ENCODE measurements at places on chromosomes 3 and 15.

DNA sequence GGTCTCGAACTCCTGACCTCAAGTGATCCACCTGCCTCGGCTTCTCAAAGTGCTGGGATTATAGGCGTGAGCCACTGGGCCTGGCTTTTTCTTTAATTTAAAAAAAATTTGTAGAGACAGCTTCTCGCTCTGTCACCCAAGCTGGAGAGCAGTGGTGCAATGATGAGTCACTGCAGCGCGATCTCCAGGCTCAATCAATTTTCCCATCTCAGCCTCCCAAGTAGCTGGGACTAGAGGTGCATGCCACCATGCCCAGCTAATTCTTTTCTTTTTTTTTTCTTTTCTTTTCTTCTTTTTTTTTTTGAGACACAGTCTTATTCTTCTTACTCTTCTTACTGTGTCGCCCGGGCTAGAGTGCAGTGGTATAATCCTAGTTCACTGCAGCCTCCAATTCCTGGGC is 19.8 kb downstream of the TUBGCP4 start:
- DNase-seq: no peak

- DNase-seq: no peak
These were observed 406.0 kb downstream of the ZBTB20 start for GRCh38 chr3:114741066-114741465.

- no peak for DNase-seq
These were observed 185.2 kb upstream of the IL12A start for GRCh38 chr3:159803459-159803858.

DNA sequence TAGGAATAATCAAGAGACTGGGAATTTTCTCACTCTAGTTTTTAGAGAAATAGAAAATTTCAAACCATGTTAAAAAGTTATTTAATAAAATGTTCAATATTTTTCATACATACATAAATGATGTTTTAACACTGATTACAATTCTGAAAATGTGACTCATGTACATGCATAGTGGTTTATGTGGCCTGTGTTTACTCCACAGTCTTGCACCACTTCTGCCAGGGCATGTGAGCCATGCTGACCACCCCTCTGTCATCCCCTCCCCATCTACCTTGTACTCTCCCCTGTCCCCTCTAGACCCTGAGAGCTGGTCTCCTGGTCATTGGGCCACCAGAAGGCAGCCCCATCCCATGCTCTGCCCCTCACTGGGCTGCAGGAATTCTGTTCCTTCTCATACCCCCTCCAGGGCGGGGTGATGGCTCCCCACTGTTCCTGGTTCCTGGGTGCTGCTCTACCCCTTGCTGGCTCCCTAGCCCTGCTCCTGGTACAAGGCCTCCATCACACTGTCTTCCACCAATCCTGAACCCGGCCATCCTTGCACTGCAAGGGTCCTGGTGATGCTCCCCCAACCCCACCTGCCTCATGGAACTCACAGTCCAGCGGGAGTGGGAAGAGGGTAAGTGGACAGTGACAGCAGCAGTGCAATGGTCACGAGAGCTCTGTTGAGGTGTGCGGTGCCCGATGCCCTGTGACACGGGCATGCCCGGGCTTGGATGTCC is 24.2 kb upstream of the SLC41A3 start:
- no peak for DNase-seq

DNA sequence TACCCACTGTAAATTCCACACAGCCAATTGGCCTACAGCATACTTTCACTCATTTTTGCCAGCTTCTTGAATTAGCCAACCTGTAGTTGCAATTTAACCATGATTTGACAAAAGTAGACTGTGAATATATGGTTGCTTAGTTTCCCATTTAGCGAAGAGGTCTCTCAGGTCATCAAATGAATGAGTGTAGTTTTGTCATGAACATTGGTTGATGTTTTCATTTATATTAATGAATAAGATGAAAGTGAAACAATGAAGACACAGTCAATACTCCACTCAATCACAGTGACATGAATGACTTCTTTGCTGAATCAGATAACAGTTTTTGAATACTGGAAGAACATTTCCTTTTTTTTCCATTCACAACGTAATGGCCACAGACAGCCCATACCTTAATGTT is 15.3 kb upstream of the FAM3D start:
- no peak for DNase-seq

- DNase-seq: no peak
These were observed 183.2 kb downstream of the GAP43 start for GRCh38 chr3:115806501-115806900.

DNA sequence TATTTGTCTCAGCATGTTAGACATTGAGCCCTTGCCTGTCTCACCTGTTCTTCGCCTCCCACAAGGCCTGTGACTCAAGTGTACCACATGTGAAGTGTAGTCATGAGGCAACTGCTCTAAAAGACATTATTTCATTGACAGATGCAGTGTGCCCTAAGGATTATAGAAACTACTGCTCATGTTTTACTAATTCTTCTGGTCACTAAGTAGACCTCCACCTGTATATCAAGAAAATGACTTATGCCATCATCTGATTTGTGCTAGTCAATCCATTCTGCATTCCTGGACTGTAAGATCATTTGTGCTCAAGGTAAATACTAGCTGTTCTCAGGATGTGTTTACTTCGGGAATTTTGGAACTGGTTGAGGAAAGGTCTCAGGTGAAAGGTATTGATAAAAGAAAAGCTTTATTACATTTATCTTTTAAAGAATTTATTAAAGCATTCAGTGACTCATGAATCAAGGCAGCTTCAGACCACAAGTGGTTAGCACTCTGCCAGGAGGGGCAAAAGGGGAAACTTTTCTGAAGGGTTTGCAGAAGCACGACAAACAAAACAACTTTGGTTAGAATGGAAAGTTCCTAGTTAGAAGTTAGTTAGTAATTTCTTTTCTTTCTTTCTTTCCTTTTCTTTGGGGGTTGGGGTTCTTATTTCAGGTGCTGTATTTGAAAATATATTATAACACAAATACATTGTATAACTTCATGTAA is 465.3 kb upstream of the CBLB start:
- DNase-seq: peak; percentile 57

GRCh38 chr3:152202976-152203626 is 65.6 kb upstream of the MBNL1 start:
- peak; percentile 25 for DNase-seq

GRCh38 chr15:25738171-25738965 is 124.8 kb downstream of the ATP10A start:
- no peak for DNase-seq

GRCh38 chr3:187450431-187451190 is 82.4 kb downstream of the RTP4 start:
- DNase-seq: no peak

DNA sequence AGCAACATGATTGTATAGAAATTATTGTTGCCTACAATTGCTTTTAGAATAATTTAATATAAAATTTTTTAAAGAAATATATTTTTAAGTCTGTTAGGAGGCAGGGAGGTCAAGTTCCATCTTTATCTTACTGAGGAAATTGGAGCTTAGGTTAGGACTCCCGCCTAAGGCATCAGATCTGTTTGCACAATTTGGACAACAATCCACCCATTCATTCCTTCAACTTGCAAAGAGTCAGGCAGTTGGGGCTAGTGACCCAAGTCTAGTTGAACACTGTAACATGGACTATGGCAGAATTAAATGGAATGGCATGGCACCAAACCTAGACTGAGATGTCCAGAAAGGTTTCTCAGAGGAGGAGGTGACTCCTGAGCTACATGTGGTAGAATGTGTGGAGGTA is 149.4 kb upstream of the SETMAR start:
- DNase-seq: no peak

- no peak for DNase-seq
These were observed 180.1 kb downstream of the ATG7 start for GRCh38 chr3:11452312-11452711.

GRCh38 chr3:184022323-184022722 is 4.6 kb upstream of the ABCC5 start:
- no peak for DNase-seq

DNA sequence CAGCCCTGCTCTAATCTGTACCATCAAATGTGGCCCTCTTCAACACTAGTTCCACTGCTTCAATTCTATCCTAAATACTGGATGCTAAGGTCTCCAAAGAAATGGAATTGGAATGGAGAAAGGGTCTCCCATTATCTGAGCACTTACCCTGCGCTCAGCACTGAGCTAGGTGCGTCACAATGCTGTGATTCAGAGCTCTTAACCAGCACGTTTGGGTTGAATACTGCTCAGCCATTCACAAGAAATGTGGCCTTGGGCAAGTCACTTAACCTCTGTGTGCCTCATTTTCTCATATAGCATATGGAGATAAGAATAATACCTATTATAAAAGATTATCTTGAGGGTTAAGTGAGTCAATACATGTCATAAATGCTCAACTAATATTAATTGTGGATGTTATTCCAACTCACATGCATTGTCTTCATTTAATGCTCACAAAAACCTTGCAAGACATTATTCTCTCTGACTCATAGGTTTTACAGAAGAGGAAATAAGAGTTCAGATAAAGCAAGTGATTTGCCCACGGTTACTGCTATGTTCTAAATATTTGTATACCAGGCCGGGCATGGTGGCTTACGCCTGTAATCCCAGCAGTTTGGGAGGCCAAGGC is 27.4 kb upstream of the SRGAP3 start:
- DNase-seq: no peak

DNA sequence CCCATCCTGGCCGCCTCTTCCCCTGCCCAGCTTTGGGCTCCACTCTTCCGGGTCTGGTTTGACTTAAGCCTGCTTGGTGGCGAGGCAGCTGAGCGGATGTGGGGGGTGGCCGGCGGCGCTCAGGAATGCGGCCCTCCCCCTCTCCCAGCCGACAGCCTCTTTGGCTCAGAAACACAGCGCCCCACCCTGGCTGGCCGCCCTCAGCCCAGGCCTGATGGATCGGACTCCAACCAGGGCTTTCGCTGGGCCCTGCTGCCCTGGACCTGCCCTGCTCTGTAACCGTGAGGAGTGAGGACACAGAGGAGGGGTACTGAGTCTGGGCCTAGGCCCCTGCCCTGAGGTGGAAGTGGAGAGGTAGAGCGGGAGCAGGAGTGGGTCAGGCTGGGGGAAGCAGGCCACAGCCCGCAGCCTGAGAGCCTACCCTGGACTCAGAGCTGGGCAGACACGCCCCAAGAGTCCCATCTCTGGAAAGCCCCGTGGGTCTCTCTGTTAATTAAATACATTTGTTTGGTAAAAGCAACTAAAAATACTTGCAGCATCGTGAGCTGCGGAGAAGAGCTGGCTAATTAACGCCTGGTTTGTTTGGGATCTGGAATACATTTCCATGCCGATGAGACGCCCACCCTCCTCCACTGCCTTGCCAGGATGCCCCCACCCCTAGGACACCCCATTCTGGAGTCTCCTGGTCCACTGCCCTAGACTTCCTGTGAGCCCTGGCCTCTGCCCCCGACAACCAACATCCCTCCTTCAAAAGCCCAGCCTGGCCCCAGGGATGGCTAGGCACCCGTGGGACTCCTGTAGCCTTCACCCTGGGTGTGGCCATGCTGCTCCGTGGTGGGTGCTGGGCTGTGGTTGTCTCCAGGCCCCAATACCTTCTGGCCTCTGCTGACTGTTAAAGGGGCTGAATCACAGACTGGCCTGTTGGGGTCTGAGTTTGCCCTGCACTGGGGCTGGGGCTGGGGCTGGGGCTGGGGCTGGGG is 19.6 kb downstream of the PLXNA1 start:
- no peak for DNase-seq

GRCh38 chr3:165156757-165157420 is 39.3 kb downstream of the SLITRK3 start:
- DNase-seq: no peak

DNA sequence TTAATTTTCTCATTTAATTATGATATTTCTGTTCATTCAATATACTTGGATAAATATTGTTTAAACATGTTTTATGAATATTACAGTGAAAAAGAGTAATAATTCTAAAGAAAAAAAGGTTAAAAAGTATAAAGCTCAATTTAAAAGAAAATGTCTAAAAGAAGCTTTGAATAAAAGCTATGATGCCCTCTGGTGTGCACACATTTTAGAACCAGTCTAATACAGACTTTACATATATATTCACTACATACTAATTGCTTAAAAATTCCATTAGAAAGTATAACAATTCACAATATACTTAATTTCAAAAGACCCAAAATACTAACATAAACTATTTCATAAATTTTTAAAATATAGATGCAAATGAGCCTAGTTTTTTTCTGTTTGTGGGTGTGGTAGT is 909.1 kb upstream of the ROBO1 start:
- DNase-seq: no peak

- no peak for DNase-seq
These were observed 8.3 kb downstream of the SNAPC5 start for GRCh38 chr15:66489179-66489791.

DNA sequence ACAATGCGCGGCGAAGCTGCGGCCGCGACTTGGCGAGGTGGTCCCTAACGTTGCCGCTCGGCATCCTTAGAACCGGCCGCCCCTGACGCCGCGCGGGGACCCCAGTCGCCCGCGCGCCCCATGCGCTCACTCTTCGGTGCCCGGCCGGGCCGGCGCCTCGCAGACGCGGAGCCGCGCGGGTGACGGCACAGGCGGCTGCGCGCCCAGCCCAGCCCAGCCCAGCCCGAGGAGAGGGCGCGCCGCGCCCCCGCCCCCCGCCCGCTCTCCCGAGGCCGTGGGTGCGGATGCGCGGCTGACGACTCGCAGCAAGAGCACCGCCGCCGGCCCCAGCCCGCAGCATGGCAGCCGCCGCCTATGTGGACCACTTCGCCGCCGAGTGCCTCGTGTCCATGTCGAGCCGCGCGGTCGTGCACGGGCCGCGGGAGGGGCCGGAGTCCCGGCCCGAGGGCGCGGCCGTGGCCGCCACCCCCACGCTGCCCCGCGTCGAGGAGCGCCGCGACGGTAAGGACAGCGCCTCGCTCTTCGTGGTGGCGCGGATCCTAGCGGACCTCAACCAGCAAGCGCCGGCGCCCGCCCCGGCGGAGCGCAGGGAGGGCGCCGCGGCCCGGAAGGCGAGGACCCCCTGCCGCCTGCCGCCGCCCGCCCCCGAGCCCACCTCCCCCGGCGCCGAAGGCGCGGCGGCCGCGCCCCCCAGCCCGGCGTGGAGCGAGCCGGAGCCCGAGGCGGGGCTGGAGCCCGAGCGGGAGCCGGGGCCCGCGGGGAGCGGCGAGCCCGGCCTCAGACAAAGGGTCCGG is 437 bp downstream of the KLF13 start:
- peak; percentile 57 for DNase-seq

DNA sequence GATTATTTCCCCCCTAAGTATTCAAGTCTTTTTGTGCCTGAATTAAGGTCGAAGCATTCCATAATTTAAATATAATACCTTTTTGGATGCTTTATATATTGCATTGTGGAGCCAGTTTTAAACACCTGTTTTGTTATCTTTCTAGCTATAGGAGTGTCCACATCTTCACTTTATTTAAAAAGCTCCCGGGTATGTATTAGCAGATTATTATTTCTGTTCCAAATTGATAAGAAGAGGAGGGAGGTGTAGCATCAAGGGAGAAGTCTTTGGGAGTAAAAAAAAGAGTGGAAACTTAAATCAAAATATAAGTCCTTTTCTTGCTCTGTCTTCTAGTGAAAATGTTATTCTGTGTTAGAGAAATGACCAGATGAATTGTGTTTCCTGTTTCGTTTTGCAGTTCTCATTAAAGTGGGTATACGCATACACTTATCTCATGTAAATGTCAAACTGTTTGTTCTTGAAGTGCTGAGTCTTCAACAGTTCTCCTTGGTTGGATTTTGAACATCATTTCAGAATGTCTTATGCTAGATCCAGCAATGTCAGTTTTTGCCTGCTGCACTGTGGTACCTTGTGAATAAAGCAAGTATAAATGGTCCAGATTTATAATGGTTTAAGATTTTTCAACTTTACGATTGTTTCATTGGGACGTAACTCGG is 105.8 kb downstream of the FNDC3B start:
- no peak for DNase-seq
